ENCODE measurements at places on chromosomes 1 and 21. TPM values are rescaled to one million over a fixed set of nuclear protein-coding genes. Genes with fewer than 3 reads are reported as not detected.

DNA sequence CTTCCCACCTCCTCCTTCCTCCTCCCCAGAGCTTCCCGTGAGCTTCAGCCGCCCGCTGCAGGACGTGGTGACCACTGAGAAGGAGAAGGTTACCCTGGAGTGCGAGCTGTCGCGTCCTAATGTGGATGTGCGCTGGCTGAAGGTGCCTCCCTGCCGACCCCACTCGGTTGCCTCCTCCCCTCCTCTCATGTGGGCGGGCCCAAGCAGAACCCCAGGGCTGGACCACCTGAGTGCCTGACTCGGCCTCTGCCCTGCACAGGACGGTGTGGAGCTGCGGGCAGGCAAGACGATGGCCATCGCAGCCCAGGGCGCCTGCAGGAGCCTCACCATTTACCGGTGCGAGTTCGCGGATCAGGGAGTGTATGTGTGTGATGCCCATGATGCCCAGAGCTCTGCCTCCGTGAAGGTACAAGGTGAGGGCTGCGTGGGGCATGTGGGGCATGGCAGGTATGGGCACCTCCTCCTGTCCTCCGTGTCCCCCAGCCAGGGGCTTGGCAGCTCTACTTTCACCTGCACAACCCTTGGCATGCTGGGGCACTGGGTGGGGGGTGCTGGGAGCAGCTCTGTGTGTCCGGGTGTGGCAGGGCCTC, 69.2 kb downstream of the OBSCN start:
- no peaks in the 10 kb centered on the region for H3K27me3 ChIP-seq
- H3K4me3 ChIP-seq: no peak overlapping the region
- H3K36me3 ChIP-seq: no peaks in the 10 kb centered on the region
- H3K4me1 ChIP-seq: no peaks in the 10 kb centered on the region
- H3K27ac ChIP-seq: no peak overlapping the region
- DNase-seq: no peak

LCE1B gene
- total RNA-seq: not detected

- H3K27me3 ChIP-seq: no peaks in the 10 kb centered on the region
- no peaks in the 10 kb centered on the region for H3K4me1 ChIP-seq
Observed at GRCh38 chr1:107514841-107515240, 374.0 kb downstream of the NTNG1 start.

FCRL6 gene
- not detected for total RNA-seq

DNA sequence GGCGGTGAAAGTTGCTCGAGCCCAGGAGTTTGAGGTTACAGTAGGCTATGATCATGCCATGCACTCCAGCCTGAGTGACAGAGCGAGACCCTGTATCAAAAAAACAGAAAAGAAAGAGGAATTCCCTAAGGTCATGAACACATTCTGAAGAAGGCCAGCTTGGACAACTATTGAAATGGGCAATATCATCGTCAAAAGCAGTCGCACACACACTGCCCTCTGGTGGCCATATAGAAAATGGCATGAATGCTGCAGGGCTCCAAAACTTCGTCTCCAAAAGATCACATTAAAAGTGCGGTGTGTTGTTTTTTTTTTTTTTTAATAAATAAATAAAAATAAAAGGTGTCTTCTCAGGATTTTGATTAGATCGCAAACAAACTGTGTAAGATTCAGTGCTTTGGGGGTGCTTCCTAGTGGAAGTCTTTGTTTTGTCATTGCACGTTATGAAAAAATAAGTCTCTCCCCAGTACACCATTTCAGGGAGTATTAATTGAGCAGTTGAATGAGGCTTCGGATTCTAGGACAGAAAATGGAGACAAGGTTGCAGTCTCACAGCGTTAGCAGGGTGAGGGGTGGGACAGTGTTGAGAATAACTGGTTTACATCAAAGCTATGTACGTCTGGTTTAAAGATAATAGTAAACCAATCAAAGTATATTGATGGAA, 87.5 kb upstream of the FMN2 start:
- no peak overlapping the region for H3K27ac ChIP-seq
- no peaks in the 10 kb centered on the region for H3K36me3 ChIP-seq
- 0 out of 2 replicates have a peak, but pooled peaks cover 3% of the 10 kb centered on the region for H3K4me1 ChIP-seq

DNA sequence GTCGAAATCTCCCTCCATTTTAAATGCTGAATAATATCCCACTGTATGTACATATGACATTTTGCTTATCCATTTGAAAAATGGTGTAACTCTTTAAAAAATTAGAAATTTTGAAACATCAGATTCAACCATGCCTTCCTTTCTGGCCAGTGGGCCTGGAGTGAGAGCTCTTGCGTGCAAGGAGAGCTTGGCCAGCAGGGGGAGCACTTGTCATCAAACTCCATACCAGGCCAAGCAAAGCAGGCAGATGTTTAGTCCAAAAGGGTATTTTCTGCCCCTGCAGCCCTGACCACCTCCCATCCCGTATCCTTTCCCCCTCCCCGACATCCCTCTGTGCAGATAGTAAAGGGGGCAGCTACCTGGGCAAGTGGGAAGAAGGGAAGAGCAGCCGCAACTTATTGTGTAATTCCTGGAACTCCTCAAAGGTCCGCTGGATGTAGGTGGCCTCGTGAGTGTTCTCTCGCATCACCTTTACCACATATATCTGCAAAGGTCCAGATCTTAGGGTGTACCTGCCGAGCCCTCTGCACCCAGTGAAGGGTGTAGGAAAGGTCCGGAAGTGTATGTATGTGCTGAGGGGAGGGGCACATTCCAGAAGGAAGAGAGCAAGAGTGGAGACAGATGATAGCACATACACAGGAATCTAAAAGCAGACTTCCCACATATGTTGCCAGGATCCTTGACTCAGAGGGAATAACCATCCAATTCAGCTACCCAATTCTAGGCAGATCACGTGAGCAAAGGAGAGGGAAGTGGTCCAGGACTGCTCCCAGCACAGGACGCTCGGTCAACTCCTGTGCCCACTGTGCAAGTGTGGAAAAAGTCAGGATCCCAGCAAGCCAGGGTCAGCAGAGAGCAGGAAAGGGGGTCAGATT, 19.9 kb upstream of the PPP1R15B start:
- H3K27me3 ChIP-seq: no peaks in the 10 kb centered on the region
- peak overlapping the region; percentile 40 for H3K4me3 ChIP-seq
- H3K4me1 ChIP-seq: peaks cover 28% of the 10 kb centered on the region
- H3K27ac ChIP-seq: peak overlapping the region; percentile 5
- H3K36me3 ChIP-seq: no peaks in the 10 kb centered on the region

- H3K27ac ChIP-seq: no peak overlapping the region
- H3K27me3 ChIP-seq: 0 out of 2 replicates have a peak, but pooled peaks cover 5% of the 10 kb centered on the region
- no peaks in the 10 kb centered on the region for H3K4me1 ChIP-seq
- no peak overlapping the region for H3K4me3 ChIP-seq
- no peak for DNase-seq
Observed at GRCh38 chr1:14712136-14712535, 113.7 kb downstream of the KAZN start.

GRCh38 chr1:55445416-55445815, 230.3 kb upstream of the USP24 start:
- H3K4me1 ChIP-seq: peaks cover 50% of the 10 kb centered on the region
- no peaks in the 10 kb centered on the region for H3K36me3 ChIP-seq
- no peak overlapping the region for H3K27ac ChIP-seq

MIXL1 gene
- total RNA-seq: not detected

GRCh38 chr1:223223091-223223995, 80.3 kb upstream of the TLR5 start:
- no peaks in the 10 kb centered on the region for H3K27me3 ChIP-seq
- H3K36me3 ChIP-seq: no peaks in the 10 kb centered on the region
- no peak for DNase-seq
- no peaks in the 10 kb centered on the region for H3K4me1 ChIP-seq

GRCh38 chr1:14926818-14927575, 226.6 kb upstream of the TMEM51 start:
- H3K4me3 ChIP-seq: no peak overlapping the region
- H3K27me3 ChIP-seq: no peaks in the 10 kb centered on the region
- H3K4me1 ChIP-seq: peaks cover 14% of the 10 kb centered on the region
- no peaks in the 10 kb centered on the region for H3K36me3 ChIP-seq
- DNase-seq: no peak

S100A9 gene
- not detected for total RNA-seq

SH2D1B gene
- not detected for total RNA-seq

- no peak overlapping the region for H3K27ac ChIP-seq
- H3K27me3 ChIP-seq: no peaks in the 10 kb centered on the region
Observed at GRCh38 chr1:229388897-229389580, 44.9 kb downstream of the ACTA1 start.

DNA sequence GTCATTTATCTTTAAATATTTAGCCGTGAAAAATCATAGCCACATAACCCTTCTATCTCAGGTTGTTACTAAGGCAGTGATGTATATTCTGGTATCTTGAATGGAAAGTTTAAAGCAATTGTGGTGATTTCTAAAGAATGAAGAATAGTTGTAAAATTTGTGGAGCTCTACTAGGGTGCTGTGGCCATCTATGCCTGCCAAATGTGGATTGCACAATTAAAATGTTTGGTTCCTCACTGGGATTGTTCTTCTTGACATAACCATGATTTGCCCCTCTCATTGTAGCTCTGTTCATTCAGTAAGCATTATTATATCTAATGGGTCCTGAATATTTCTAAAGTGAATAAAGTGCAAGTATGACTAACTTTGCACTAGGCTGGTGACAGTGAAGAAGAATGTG, 50.1 kb downstream of the AK4 start:
- H3K4me1 ChIP-seq: peaks cover 44% of the 10 kb centered on the region
- no peaks in the 10 kb centered on the region for H3K27me3 ChIP-seq
- peak; percentile 45 for DNase-seq
- no peak overlapping the region for H3K27ac ChIP-seq
- no peak overlapping the region for H3K4me3 ChIP-seq
- no peaks in the 10 kb centered on the region for H3K36me3 ChIP-seq

CRYAA gene
- not detected for total RNA-seq

DNA sequence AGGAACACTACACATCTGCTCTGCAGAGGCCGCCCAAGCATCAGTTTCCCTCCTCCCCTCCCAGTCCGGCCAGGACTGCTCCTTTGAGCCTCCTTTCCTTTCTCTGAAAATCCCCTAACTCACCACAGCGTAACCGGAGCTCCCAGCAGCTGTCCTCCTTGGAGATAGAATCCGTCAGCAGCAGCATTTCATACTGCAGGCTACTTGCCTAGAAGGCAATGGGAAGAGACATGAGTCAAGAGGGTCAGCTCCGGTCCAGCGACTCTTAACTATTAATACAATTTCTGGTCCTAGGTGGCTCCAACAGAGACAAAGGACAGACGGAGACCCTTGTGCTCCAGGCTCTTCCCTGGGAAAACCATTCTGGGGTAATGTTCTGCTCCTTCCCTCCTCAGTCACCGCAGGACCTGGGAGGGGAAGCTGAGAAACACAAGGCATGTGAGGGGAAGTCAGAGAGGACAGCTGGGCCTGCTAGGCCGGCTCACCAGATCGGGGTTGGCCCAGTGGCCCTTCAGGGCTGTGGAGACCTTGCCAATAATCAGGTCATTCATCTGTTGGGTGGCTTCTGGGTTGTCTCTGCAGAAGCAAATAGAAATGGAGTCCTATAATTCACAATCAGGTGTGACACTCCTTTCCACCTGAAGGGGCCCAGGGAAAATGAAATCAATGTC, 99.7 kb downstream of the UBR4 start:
- H3K36me3 ChIP-seq: peaks cover 89% of the 10 kb centered on the region
- no peaks in the 10 kb centered on the region for H3K4me1 ChIP-seq

DNA sequence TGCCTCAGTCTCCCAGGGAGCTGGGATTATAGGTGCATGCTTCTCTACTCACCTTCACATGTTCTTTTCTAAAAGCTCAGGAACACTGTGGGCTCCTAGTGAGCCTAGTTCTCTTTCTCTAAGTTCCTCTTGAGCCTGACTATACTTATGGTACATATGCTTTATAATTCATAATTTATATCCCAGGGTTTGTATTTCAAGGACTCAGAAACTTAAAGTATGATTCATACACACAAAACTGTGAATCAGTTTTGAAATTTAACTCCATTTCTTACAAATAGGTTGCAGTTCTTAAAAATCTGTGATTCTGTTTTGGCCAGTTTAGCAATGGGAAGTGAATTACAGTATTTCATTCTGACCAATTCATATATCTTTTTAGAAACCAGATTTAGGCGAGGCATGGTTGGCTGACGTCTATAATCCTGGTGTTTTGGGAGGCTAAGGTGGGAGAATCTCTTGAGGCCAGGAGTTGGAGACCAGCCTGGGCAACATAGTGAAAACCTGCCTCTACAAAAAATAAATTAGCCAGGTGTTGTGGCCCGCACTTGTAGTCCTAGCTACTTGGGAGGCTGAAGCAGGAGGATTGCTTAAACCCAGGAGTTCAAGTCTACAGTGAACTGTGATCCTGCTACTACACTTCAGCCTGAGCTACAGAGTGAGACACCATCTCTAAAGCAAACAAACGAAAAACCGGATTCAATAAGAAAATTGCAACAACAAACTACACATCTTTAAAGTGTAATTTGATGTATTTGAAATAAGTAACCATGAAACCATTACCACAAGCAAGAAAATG, 15.6 kb downstream of the RASAL2 start:
- no peak overlapping the region for H3K4me3 ChIP-seq
- peak; percentile 47 for DNase-seq
- H3K27me3 ChIP-seq: no peaks in the 10 kb centered on the region
- H3K36me3 ChIP-seq: no peaks in the 10 kb centered on the region

DNA sequence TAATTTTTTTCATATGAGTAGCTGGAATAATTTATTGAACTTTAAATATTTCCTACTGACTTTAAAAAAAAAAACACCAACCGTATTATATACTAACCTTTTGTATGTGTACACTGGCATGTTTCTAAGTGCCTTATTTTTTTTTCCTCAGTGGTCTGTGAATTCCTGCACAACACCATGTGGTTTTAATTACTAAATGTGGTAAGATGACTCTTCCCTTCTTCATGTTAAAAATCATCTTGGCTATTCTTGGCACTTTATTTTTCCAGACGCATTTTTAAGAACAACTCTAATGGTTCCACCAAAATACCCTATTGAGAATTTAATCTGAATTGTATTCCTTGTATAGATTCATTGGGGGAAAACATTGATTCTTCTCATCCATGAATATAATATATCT, 28.4 kb downstream of the PPP2R5A start:
- H3K27ac ChIP-seq: peak overlapping the region; percentile 32
- peaks cover 3% of the 10 kb centered on the region for H3K36me3 ChIP-seq
- H3K27me3 ChIP-seq: no peaks in the 10 kb centered on the region
- H3K4me3 ChIP-seq: no peak overlapping the region

PADI3 gene
- not detected for total RNA-seq

LORICRIN gene
- not detected for total RNA-seq

- no peak overlapping the region for H3K27ac ChIP-seq
Observed at GRCh38 chr1:246069581-246069980, 437.5 kb downstream of the SMYD3 start.

CAMK2N1 gene
- total RNA-seq: 38.2 TPM

GRCh38 chr1:157725221-157725577, 24.6 kb upstream of the FCRL3 start:
- H3K36me3 ChIP-seq: no peaks in the 10 kb centered on the region
- H3K4me3 ChIP-seq: no peak overlapping the region
- no peak for DNase-seq
- H3K27me3 ChIP-seq: no peaks in the 10 kb centered on the region
